Activated T-helper 1 cell treated with anti-CD3 and anti-CD28 coated beads, Interleukin-2, amount 50 U/mL, for 16 hours (primary cell): ENCODE measurements at places on chromosomes 7 and 10.

DNA sequence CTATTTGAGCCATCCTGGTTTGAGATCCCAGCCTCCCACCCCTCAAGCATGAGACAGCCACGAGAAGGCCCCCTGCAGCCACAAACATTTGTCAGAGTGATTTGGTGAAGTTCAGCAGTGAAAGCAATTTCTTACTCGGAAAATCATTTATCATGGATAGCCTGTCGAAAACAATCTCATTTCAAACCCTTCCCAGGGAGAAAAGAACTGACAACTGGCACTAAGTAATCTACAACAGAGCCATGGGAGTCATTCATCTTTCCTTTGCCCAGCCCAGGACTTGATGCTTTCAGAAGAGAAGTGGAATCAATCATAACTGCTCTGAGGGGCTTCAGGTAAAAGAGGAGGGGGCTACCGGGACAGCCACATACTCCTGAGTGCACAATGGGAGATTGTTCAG lies 411.2 kb downstream of the KCNMA1 start:
- no peak for DNase-seq

DNA sequence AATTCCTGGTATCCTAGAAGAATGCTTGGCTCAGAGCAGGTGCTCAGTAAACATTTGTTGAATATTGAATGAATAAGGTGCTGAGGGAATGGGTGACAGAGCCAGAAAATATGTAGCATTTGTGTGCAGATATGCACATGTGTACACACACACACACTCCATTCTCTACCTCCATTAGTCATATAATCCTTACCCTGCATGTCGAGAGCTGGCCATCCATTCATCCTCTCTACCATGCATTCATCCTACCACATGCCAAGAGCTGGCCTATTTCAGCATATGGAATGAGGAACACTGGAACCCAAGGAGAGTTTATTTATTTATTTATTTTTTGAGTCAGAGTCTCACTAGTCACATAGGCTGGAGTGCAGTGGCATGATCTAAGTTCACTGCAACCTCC lies 284.8 kb downstream of the PLXNA4 start:
- DNase-seq: no peak

DNA sequence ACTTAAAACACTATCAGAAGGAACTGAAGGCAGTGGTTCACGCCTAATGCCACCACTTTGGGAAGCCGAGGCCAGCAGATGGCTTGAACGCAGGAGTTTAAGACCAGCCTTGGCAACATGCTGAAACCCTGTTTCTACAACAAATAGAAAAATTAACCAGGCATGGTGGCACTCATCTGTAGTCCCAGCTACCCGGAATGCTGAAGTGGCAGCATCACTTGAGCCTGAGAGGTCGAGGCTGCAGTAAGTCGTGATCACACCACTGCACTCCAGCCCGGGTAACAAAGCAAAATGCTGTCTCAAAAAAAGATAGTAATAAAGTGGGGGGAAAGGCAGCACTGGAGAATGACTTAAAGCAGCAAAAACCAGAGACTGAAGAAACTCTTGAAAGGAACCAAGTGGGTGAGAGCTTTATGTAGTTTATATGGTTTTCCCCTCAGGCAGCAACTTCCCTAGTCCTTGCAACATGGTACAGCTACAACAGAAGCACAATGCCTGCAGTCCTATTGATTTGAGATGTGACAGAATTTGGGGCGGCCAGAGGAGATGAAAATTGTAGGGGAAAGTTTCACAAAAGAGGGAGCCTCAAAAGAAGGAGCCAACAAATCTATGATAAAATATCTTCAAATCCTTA lies 38.1 kb downstream of the GDI2 start:
- no peak for DNase-seq

DNA sequence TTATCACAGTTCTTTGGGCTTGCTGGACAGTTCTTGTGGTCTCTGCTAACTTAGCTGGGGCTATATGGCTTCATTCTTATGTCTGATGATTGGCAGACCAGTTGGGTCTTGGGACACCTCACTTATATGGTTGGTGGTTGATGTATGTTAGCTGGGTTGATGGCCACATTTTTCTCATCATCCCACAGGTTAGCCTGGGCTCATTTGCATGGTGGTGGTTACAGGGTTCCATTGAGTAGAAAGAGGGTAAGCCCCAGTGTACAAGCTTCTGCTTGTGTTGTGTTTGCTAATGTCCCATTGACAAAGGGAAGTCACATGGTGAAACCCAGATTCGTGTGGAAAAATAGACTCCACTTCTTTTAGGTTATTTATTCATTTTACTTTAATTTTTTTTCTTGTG lies 40.6 kb downstream of the TMEM60 start:
- no peak for DNase-seq
